Activated naive CD4-positive, alpha-beta T cell (primary cell): ENCODE measurements at places on chromosomes 6 and 20.

- no peak for DNase-seq
Observed at GRCh38 chr20:36786663-36787062, 13.1 kb upstream of the DSN1 start.

GRCh38 chr20:13025181-13025580 lies 16.4 kb downstream of the SPTLC3 start:
- DNase-seq = no peak

DNA sequence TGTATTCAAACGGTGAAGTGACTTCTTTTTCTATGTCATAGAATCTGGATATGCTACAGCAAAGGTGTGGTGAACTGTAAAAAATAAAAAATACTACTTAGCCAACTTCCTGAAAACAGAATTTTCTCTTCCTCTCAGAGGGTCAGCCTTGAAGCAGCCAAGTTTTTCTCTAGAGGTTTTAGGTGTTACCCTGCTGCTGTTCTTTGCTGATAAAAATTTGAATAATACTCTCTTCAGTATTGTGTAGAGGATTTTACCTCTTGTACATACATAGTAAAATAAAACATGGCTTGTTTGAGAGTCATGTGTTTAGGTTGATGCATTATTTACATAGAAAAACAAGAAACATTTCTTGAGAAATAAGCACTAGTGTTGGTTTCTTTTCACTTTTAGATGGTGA lies 458.4 kb downstream of the TBC1D32 start:
- DNase-seq = no peak

DNA sequence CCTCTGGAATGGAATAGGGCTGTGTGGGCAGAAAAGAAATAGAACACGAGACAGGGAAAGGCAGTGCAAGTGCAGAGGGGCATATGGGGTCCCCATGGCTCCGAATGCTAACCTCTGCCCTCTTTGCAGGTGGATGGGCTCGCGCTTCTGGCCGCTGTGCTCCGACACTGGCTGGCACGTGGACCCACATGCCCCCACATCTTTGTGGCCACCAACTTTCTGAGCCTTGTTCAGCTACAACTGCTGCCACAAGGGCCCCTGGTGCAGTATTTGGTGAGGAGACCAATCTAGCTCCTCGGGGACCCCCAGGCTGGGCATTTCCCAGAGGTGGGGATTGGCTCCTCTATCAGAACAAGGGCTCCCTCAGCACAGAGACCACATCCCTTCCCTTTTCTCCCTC lies 1.1 kb upstream of the SAPCD1 start:
- no peak for DNase-seq

GRCh38 chr6:26067367-26067766 lies 19.9 kb upstream of the HFE start:
- DNase-seq = no peak

- DNase-seq = no peak
Observed at GRCh38 chr20:60935971-60936370, 316.1 kb upstream of the CDH4 start.

GRCh38 chr20:43014206-43014605 lies 175.5 kb downstream of the PTPRT start:
- no peak for DNase-seq
